Stimulated activated CD8-positive, alpha-beta memory T cell treated with anti-CD3 and anti-CD28 coated beads, Interleukin-4, amount 100 ng/mL, for 4 hours (primary cell): ENCODE measurements at places on chromosomes 16 and 17.

DNA sequence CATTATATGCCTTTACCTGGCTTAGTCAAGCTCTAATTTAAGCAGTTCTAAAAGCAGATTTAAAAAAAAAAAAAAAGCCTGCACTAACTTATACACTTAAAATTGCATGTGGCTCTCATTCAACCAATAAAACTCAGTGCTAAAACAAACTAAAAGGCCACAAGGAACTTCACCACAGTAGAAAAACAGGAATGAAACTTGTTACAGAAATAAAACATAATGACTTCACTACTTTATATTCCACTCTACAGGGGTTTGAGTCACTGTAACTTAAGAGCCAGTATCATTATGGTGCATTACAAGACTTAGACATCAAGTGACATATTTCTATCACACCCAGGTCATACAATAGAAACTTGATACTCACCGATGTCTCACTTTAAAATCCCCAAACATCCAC, 11.1 kb downstream of the CA10 start:
- no peak for DNase-seq

GRCh38 chr16:17724242-17724898, 253.6 kb upstream of the XYLT1 start:
- no peak for DNase-seq

- DNase-seq: no peak
These were observed 3.6 kb upstream of the ZNF652 start for GRCh38 chr17:49365667-49366066.

DNA sequence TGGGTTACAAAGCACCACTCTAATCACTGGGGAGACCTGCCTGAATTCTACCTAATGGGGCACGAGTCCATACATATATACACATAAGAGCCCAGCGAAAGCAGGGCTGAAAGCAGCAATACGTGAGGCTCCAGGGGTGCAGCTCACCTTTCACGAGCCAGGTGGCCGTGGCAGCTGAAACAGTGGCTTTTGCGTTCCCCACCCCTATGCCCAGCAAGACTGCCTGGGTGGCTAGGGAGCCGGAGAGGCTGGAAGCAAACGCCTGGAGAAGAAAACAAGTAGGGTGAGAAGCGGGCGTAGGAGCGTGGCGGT, 618 bp downstream of the RUSF1 start:
- DNase-seq: no peak

DNA sequence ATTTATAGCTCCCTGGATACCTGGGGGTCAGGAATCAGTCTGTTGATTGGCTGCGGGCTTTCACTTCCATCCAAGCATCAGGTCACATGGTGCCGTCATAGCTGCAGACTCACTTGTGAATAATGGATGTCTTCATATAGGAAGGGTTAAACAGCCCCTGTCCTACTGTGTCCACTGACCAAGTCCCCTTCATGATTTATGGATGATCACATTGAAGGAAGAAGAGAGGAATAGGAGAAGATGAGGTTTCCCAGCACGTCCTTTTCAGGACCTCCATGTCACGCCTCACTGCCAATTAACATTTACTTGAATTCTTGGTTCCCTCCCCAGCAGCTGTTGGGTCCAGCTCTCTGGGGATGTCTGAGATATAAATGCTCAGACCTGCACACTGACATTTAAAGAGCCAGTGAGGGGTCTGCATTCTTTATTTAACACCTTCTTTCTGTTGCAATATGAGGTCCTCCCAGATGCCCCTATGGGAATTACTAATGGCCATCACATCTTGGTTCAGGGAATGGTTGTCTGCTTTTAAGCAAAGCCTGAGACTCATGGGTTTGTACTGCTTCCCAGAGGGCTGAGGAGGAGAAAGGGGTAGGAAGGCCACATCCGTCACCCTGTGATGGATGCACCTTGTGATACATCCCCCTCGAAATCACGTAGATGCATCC, 230.6 kb upstream of the HSBP1 start:
- DNase-seq: no peak

DNA sequence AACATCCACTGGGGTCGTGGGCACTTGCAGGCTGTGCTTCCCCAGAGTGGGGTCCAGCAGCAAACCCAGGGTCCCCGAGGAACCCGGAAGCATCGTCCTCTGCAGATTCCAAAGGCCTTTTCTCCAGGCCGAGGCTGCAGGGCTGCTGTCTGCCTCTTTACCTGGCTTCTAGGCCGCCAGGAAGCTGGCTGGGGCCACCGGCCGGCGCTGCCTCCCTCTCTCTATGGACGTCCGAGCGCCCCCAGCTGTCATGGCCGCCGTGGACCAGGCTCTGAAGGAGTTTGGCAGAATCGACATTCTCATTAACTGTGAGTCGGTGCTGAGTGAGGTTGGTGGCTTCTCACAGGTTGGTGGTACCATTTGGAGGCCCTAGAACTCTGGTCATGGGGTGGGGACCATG, 5.6 kb downstream of the DECR2 start:
- no peak for DNase-seq

DNA sequence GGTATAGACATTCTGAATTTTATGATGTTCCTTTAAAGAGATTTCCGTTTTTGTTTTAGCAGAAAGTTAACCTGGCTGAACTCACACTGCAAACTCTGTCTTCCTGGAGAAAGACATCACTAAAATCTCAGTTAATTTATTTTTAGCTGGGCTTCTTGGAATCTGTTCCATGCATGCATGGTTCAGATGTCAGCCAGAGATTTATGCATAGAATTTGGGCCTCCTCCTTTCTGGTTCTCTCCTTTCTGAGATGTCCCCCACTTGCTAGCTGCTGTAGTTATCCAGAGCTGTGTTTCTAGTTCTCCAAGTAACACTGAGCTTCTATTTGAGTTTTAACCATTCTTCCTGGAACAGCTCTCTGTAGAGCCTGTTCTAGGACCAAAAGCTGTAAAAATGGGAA, 77.3 kb upstream of the TANC2 start:
- no peak for DNase-seq

- DNase-seq: no peak
These were observed 24.0 kb upstream of the GINS2 start for GRCh38 chr16:85712801-85713200.

GRCh38 chr17:2266865-2267228, 36.7 kb downstream of the SMG6 start:
- DNase-seq: no peak

DNA sequence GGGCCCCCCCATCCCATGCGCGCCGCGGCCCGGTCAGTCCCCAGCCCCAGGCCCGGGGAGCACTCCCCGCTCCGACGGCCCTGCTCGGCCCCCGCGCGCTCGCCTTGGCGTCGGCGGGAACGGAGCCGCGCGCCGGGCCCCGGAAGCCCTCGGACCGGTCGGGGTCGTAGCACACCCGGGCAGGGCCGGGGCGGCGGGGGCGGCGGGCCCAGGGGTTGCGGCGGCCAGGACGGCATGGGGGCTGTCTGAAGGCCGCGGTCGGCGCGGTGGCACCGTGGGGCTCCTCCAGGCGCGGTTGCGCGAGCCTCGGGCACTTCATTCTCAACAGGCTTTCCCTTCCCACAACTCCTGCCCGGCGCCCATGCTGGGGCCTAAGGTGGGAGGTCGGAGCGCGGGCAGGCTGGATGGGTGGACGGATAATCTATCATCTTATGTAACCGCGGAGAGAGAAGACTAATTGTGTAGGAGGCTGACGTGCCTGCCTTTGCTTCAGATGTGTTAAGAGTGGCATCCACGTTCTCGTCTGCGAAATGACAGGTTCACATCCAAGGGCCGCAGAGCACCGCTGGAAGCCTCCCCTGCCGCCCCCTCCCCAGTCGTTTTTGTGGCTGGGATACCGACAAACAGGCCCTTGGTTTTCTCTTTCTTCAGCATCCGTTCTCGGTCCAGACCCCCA, 708 bp downstream of the BAIAP2 start:
- no peak for DNase-seq

DNA sequence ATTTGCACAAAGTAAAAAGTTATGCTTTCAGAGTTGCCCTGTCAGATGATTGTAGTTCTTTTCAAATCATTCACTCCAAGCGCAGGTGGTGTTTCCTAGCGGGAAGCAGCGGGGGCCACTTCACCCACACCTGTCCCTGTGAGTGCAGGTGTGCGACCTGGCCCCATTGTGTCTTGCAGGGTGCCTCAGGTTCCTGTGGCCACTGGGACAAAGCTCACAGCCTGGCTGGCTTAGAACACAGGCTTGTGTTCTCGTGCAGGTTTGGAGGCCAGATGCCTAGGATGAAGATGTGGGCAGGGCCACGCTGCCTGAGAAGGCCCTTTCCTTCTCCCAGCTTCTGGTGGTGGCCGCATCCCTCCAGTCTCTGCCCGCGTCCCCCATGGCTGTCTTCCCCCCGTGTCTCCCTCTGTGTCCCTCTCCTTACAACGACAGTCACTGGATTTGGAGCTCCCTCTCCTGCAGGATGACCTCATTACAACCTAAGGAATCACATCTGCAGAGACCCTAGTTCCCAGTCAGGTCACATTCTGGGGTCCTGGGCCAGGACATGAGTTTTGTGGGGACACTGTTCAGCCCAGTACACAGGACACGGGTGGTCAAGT, 90.5 kb downstream of the NPIPB11 start:
- no peak for DNase-seq

DNA sequence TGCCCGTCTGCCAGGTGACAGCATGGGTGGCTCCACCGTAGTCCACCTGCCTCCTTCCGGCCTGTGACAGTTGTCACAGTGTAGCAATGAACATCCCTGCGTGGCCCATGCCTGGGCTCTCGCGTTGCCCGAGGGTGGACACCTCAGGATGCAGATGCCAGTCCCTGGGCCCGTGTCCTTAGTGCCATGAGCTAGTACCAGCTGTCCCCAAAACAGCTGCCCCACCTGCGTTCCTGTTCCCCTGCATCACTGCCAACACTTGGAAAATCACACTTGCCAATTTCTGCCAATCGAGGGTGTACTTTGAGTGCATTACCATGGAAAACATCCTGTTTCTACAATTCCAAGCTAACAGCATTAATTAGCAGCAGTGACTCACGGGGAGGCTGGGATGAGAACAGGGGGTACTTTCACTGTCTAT, 9.0 kb upstream of the C16orf95 start:
- no peak for DNase-seq

DNA sequence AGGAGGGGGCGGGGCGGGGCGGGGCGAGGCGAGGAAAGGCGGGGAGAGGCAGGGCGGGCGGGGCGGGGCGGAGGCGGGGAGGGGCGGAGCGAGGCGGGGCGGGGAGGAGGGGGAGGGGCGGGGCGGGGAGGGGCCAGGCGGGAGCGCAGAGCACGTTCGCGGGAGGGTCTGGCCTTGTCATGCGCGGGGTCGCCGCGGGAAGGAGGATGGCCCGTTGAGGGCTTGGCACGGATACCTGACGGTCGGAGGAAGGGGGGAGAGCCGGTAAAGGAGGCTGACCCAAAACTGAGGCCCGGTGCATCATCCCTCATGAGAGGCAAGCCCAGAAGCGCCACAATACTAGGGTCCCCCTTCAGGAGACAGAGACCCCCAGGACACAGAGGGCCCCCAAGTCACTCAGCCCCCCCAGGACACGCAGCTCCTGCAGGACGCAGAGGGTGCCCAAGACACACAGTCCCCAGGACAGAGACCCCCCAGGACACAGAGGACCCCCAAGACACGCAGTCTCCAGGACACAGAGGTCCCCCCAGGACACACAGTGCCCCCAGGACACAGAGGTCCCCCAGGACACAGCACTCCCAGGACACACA, 593 bp upstream of the WDR45B start:
- DNase-seq: no peak

DNA sequence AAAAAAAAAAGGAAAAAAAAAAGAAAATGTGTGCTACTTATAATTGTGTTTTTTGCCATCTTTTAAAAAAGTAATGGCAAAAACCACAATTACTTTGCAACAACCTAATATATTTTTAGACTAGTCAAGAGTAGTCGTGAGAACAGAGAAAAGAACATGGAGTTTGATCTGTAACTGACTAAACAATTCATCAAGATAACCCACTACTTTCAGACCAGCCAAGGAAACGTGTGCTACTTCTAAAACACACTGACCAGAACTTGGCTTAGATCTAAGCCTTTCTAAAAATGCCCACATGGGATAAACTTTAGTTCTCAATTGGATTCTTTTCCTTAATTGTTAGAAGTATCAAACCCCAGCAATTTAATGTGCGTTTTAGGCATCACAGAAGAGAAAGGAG, 616 bp downstream of the PECAM1 start:
- no peak for DNase-seq

GRCh38 chr16:50245417-50246298, 20.7 kb upstream of the ADCY7 start:
- DNase-seq: peak; percentile 56

DNA sequence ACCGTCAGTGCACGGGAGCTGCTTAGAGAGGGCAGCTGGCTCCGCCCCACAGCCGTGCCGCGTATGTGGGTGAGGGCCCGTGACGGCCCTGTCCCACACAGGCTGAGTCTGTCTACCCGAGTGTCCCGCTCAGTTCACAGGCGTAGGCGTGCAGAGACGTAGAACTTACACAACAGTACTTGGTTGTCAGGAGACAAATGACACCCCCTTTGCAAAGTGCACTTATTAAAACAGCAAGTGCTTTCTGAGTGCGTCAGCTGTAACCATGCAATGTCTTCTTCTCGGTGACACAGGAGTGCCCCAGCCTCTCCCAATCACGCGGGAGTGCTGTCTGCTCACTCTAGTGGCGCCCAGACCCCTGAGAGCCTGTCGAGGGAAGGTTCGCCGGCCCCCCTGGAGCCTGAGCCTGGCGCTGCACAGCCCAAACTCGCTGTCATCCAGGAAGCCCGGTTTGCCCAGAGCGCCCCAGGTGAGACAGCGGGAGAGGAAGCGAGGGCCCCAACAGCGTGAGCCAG, 64.2 kb downstream of the FOXK2 start:
- DNase-seq: no peak

- no peak for DNase-seq
These were observed 22.1 kb downstream of the CIBAR2 start for GRCh38 chr16:85090181-85090580.

- DNase-seq: no peak
These were observed 2.0 kb upstream of the UNKL start for GRCh38 chr16:1416521-1416941.

DNA sequence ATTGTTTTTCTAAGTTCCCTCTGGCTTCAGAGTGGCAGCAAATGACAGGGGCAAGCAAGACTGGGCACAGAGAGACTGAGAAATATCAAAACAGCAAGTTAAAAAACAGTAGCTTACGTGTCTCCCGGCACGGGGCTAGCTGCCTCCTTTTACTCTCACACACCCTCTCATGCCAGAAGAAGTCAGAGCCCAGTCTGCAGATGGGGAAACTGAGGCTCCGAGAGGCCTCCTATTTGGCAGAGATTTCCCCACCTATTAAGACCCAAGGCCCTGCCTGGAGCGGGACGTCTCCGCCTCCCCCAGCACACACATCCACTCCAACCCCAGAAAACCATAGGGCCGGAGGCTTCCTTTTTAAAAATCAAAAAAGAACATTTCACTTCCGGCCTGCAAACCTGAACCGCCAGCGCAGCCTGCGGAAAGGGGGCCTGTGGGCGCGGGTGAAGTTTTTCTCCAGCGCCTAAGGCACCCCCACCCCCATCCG, 832 bp downstream of the CARHSP1 start:
- DNase-seq: no peak
